ENCODE measurements at places on chromosomes 11 and 22. TPM values are rescaled to one million over a fixed set of nuclear protein-coding genes. Genes with fewer than 3 reads are reported as not detected.

GRCh38 chr11:73048446-73048845, 93.7 kb downstream of the FCHSD2 start:
- H3K4me3 ChIP-seq = no peak overlapping the region
- DNase-seq = no peak
- H3K4me1 ChIP-seq = peaks cover 13% of the 10 kb centered on the region
- H3K27me3 ChIP-seq = no peaks in the 10 kb centered on the region

DNA sequence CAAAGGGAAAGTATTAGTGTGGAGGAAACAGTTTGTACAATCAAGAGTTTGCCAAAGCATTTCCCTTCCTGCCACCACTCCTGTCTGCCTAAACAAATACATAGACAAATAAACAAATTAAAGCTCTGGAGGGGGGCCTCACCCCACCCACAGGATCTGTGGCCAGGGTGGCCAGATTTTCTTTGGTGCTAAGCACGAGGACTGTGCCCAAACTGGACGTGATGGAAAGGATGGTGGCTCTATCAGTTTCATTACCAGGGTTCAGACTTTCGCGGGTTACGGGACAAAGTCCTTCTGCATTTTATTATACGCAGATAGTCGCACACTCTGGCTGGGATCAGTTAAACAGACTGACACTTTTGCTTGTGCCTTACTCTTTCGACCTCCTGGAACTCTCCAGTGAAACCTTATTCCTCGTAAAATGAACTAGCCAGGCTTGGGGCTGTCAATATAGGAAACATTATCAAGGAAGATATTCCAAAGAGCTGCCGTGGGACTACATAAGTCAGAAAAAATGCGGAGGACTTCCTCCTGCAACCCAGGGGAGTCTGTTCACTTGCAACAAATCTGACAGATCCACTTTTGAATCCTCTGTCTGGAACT, 11.2 kb downstream of the BARX2 start:
- no peaks in the 10 kb centered on the region for H3K4me1 ChIP-seq
- no peak for DNase-seq
- no peaks in the 10 kb centered on the region for H3K36me3 ChIP-seq
- H3K27me3 ChIP-seq = no peaks in the 10 kb centered on the region
- no peak overlapping the region for H3K4me3 ChIP-seq

DNA sequence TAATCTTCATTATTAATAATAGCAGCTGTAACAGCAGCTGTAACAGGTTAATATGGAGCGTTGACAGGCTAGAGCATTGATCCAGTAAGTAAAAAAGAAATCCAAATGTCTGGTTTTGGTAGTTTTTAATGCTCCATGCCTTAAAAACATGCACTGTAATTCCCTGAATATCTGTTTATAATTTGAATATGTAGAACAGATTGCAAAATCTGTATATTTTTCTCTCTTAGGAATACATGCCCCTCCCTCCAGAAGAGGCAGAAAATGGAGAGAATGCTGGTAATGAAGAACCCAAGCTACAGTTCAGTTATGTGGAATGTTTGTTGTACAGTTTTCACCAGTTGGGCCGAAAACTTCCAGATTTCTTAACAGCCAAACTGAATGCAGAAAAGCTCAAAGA, 16.7 kb downstream of the API5 start:
- no peaks in the 10 kb centered on the region for H3K27me3 ChIP-seq
- no peaks in the 10 kb centered on the region for H3K4me1 ChIP-seq
- no peak for DNase-seq
- H3K36me3 ChIP-seq = peaks cover 67% of the 10 kb centered on the region

DNA sequence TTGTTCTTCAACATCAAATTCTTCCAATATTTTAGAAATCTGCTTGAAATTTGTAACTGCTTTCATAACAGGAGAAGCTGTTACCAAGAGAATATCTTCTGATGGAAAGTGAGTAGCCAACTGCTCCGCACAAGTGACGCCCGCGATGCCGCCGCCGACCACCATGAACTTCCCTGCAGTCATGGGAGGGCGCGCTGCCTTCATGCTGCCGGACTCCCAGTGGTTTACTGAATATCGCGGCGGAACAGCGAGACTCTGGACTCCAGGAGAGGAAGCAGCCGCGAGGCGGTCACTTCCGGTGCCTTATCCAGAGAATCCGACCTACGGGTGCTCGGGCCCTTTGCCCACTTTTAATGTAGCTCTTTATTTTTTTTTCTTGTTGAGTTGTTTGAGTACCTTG, 190.6 kb downstream of the GUCY1A2 start:
- DNase-seq = no peak
- no peak overlapping the region for H3K27ac ChIP-seq
- H3K27me3 ChIP-seq = no peaks in the 10 kb centered on the region
- no peaks in the 10 kb centered on the region for H3K36me3 ChIP-seq
- no peaks in the 10 kb centered on the region for H3K4me1 ChIP-seq
- H3K4me3 ChIP-seq = no peak overlapping the region

MIAT gene
- total RNA-seq = 57.5 TPM

FBLN1 gene
- total RNA-seq = not detected

HMOX1 gene
- 5.6 TPM for total RNA-seq

DNA sequence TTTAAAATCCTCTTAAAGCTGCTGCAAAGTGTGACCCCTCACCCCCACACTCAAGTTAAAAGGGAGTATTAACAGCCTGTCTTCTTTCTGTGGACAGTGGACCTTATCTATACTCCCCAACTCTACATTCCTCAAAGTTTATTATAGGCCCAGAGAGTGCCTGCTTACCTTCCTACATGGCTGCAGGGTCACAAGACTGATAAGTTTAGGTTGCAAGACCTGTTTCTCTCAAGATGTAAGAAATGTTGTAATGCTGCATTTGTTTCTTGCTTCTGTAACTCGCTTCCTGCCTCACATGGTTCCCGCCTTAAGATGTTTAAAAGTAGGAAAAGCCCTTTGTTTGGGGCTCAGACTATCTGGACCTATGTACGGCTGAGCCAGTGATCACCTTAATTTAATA, 10.1 kb upstream of the NXPE1 start:
- no peak for DNase-seq
- H3K27me3 ChIP-seq = no peaks in the 10 kb centered on the region
- no peaks in the 10 kb centered on the region for H3K36me3 ChIP-seq
- no peak overlapping the region for H3K27ac ChIP-seq
- no peak overlapping the region for H3K4me3 ChIP-seq
- H3K4me1 ChIP-seq = no peaks in the 10 kb centered on the region

MRGPRX3 gene
- not detected for total RNA-seq

GRCh38 chr22:39303358-39303757, 16.1 kb downstream of the RPL3 start:
- H3K27ac ChIP-seq = no peak overlapping the region
- H3K27me3 ChIP-seq = no peaks in the 10 kb centered on the region
- DNase-seq = no peak
- no peaks in the 10 kb centered on the region for H3K4me1 ChIP-seq
- no peaks in the 10 kb centered on the region for H3K36me3 ChIP-seq

GLB1L2 gene
- total RNA-seq = 8.6 TPM

GRCh38 chr22:25511725-25512124, 52.8 kb upstream of the GRK3 start:
- no peaks in the 10 kb centered on the region for H3K36me3 ChIP-seq
- DNase-seq = no peak
- no peak overlapping the region for H3K4me3 ChIP-seq
- H3K27ac ChIP-seq = no peak overlapping the region
- no peaks in the 10 kb centered on the region for H3K4me1 ChIP-seq

TMEM109 gene
- 147 TPM for total RNA-seq

GRCh38 chr22:46679706-46680269, 58.3 kb downstream of the CERK start:
- H3K4me3 ChIP-seq = no peak overlapping the region
- peaks cover 10% of the 10 kb centered on the region for H3K4me1 ChIP-seq
- H3K36me3 ChIP-seq = no peaks in the 10 kb centered on the region
- no peak for DNase-seq
- no peaks in the 10 kb centered on the region for H3K27me3 ChIP-seq

DNA sequence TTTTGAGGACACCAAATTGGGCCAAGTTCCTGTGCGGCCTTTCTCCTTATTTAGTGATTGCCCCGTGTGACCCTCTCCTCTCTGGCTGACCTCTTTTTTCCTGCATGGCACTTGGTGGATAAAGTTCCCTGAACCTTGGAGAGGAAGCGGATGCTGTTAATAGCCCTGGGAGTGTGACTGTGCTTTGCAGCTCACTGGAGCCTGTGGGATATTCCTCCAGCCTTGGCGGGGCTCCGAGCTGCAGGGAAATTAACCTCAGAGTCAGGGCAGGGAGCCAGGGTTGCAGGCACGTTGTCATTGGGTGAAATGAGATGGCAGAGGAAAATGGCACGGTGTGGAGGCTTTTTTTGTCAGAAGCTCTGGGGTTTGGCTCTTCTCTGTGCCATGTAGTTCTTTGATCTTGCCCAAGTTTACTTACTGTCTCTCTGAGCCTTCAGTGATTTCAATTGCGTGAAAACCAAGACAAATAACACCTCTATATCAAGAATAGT, 965 bp downstream of the OR9Q1 start:
- no peaks in the 10 kb centered on the region for H3K27me3 ChIP-seq
- H3K4me1 ChIP-seq = no peaks in the 10 kb centered on the region
- H3K27ac ChIP-seq = no peak overlapping the region
- no peaks in the 10 kb centered on the region for H3K36me3 ChIP-seq
- DNase-seq = no peak

SLC25A17 gene
- 35.1 TPM for total RNA-seq

LDHA gene
- total RNA-seq = 1,631 TPM

- peaks cover 15% of the 10 kb centered on the region for H3K4me1 ChIP-seq
- no peak overlapping the region for H3K27ac ChIP-seq
- H3K4me3 ChIP-seq = no peak overlapping the region
- no peaks in the 10 kb centered on the region for H3K36me3 ChIP-seq
These were observed 5.3 kb downstream of the TBCEL start for GRCh38 chr11:121029153-121029552.

DNA sequence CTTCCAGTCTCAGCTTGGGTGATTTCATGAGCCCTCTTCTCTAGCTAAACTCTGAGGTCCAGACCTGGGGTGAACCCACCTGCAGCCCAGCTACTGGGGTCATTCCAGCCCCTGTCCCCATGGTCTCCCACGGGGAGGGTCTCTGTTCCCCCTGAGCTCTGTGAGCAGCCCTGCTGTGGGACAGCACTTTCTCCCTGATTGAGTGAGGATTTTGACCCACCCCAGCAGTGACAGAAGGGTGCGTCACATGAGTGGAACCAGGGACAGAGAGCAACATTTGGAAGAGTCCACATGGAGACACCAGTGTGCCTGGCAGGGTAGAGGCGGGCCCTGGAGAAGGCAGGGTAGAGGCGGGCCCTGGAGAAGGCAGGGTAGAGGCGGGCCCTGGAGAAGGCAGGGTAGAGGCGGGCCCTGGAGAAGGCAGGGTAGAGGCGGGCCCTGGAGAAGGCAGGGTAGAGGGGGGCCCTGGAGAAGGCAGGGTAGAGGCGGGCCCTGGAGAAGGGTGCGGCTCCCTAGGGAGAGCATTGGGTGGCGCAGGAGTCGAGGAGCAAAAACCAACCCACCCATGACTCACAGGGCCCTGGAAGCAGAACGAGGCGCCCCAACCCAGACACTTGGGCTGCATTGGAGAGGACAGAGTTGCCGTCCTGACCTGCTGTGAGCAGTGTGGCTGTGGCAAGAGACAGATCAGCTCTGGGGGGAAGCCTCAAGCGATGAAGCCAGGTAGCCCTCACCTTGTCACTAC, 227.7 kb upstream of the B3GAT1 start:
- no peaks in the 10 kb centered on the region for H3K36me3 ChIP-seq
- no peak for DNase-seq
- H3K27me3 ChIP-seq = no peaks in the 10 kb centered on the region
- no peak overlapping the region for H3K27ac ChIP-seq

DNA sequence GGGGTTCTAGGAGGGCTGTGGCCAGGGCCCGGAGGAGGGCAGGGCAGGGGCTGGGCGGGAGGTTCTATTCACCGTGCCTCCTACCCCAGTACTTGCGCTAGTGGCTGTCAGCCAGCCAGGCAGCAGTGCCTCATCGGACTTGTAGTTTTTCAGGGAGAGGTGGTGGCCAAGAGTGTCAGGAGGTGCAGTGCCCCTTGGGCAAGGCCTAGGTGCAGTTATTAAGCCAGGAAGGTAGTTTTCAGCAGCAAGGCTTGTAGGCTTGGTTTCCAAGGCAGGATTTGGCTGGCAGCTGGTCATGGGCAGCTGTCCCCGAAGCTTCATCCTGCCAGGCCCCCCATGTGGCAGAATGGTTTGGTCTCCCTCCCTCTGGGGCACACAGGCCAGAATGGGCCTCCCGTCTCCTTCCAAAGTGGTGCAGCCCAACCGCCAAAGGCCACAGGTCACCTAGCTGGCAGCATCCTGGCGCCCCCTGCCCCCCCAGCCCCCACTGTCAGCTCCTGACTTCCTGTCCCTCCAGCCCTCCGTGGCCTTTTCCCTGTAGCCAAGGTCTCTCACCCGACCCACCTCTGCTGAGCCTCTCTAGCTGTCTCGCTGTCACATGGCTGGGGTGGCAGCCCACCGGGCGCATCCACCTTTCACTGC, 8.5 kb downstream of the CCDC88B start:
- H3K36me3 ChIP-seq = peaks cover 2% of the 10 kb centered on the region
- no peak for DNase-seq
- no peaks in the 10 kb centered on the region for H3K27me3 ChIP-seq
- H3K27ac ChIP-seq = no peak overlapping the region
- no peaks in the 10 kb centered on the region for H3K4me1 ChIP-seq

DNA sequence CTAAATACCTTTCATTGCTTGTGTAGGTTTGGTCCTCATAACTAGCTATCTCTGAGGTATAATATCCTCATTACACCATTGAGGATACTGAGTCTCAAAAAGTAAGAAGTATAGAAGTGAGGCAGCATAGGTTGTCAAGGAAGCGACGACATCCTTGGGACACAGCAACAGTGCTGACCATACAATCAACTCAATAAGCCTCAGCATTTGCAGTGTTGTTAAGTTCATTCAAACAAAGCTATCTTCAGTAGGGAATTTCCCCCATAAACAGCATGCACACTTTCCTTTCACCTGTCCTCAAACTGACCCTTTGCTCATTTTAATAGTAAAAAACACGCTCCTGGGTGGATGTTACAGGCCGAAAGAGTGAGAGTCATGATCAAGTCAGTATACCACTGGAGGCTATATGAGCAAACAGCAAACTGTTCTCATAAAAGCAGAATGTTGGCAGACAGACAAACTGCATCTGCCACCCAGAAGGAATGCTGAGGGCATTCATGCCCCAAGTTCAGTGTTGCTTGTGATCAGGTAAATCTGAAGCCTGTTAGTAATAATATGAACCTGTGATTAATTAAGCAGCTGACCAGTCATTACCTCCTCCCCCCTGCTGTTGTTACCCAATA, 756.2 kb upstream of the TENM4 start:
- no peaks in the 10 kb centered on the region for H3K36me3 ChIP-seq
- no peak overlapping the region for H3K4me3 ChIP-seq
- no peaks in the 10 kb centered on the region for H3K4me1 ChIP-seq
- no peak overlapping the region for H3K27ac ChIP-seq

DNA sequence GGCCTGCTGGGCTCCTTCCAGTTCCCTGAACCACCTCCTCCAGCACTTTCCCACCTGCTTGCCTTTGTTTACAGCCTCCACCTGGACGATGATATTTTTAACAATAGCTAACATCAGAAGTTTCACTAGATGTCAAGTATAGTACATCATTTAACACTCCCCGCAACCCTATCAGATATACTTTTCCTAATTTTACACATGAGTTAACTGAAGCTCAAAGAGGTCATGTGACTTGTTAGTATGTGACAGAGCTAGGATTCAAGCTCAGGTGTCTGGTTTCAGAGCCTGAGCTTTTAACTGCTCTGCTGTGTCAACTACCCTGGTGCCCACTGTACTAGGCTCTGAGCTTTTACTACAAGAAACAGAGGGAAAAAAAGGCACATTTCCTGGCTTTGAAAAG, 14.3 kb upstream of the HPX start:
- peaks cover 6% of the 10 kb centered on the region for H3K36me3 ChIP-seq
- no peak overlapping the region for H3K4me3 ChIP-seq
- no peaks in the 10 kb centered on the region for H3K4me1 ChIP-seq
- H3K27ac ChIP-seq = no peak overlapping the region
- DNase-seq = no peak

GRCh38 chr11:10777393-10777793, 26.3 kb downstream of the CTR9 start:
- no peaks in the 10 kb centered on the region for H3K27me3 ChIP-seq
- no peak for DNase-seq
- peaks cover 53% of the 10 kb centered on the region for H3K36me3 ChIP-seq
- H3K4me1 ChIP-seq = no peaks in the 10 kb centered on the region

CDHR5 gene
- total RNA-seq = not detected

All from CD8-positive, alpha-beta memory T cell (primary cell).